ENCODE measurements at places on chromosomes 1 and 21. TPM values are rescaled to one million over a fixed set of nuclear protein-coding genes. Genes with fewer than 3 reads are reported as not detected.

- DNase-seq, result no peak
Measured at GRCh38 chr21:46092811-46093667, 4.9 kb upstream of the COL6A2 start.

- DNase-seq, result no peak
Measured at GRCh38 chr1:41622859-41623732, 138.6 kb upstream of the EDN2 start.

DNA sequence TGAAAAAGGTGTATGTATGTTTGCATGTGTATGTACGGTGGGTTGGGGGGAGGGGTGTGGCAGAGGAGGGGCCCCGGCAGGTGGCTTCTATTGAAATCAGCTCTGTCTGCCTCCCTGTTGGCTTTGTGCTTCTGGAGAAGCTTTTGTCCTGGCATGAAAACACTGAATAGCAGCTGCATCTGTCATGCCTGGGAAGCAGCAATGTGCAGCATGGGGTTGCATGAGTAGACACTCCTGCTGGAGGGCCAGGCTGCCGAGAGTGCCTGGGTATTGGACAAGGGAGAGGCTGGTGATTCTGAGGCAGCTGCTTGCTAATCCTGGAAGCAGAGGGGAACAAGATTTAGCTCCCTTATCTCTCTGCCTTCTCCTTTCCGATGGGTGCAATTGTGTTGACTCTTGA is 20.5 kb downstream of the MAPKAPK2 start:
- no peak for DNase-seq

DNA sequence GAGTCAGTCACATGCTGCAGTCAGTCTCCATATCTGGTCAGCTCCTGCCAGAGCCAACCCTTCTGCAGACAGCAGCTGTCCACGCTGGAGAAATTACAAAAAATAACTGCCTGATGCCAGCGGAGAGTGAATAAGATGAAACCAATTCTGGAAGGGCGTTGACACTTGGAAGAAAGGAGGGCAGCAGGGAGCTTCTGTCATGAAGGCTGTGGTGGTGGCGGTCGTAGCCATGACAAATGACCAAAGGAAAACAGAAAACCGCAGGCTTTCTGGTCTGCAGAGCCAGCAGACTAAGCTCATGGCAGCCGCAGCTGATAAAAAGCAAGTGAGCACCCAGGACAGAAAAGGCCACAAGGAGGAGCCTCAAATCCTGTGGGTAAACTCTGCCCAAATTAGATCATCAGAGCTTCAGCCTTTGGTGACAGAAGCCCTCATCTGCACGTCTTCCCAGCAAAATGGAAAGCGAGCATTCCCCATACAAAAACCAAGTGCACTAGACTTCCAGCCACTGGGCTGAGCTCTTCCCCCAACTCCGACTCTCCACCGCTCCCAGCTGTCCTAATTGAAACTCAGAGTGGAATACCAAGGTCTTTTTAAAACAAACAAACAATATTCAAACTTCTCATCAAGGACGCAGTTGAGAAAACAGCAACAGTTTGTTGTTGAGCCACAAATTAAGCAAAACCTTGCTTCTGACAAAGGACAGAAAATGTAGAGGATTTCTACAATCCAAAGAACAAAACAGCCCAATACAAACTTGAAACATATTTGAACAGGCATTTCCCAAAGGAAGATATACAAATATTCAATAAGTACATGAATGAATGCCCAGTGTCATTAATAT is 28.7 kb downstream of the RSPH1 start:
- peak; percentile 58 for DNase-seq

CASZ1 gene
- 3.9 TPM for total RNA-seq

DNA sequence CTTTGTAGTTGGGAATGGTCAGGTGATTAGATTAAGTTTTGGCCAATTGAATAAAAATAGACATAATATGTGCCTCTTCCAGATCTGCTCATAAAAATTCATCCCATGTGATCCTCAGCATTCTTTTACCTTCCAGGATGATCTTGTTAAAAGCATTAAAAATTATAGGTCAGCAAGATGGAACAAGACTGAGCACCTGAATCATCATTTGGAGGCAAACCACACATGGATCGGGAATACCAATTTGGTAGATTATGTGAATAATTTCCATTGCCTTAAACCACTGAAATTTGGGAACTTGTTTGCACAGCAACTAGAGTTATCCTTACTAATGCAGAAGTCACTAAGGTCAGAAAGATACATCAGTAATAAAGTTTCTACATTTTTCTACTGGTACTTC is 681.4 kb upstream of the ADGRL2 start:
- no peak for DNase-seq

DNA sequence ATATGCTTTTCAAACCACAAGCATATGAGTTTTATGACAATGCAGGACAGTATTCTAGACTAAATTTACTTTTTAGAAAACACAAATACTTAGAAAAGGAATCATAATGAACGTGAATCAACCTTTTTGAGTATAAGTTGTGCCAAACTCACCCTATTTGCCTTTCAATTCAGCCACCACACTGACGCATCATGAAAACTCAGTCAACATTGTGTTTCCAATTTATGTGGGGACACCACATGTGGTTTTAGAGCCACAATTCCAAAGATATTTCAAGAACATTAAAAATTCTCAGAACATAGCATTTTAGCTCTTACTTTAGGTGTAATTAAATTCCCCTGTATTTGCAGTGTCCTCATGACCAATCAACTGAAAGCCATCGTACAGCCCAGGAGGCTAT is 118.8 kb downstream of the PTBP2 start:
- DNase-seq, result no peak

DNA sequence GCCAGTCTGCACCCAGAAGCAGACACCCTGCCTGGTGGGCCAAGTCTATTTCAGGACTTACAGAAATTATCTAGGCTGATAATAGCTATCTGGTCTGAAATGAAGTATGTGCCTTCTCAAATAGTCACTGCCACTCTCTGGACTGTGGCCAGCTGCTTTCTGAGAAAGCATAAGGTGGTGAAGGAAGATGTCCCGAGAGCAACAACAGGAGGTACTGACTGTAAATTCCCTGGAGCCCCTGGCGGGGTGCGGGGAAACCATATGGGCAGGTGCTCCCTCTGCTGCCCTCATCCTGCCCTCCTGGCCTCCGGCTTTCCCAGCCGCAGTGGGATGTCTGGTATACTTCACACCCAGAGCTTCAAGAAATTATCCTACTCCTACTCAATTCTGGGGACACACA is 86.8 kb downstream of the TGFBR3 start:
- DNase-seq, result no peak

GRCh38 chr1:117826119-117826518 is 103.3 kb downstream of the GDAP2 start:
- no peak for DNase-seq

DNA sequence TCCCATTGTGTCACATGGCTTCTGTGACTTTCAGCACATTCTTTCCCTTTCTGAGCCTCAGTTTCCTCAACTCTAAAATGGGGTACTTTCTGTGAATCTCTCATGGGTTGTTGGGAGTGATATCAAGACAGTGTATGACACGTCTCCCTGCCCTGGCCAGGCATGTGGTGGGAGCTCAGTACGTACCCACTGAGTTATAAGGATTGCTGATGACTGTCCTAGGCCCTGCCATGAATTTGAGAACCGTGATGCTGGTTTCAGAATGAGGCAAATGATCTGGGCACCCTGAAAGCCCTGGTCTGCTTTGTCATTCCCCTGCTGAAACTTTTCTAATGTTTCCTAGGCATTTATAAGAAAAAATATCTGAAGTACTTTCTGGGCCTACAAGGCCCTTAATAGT is 3.6 kb downstream of the ZNF362 start:
- no peak for DNase-seq

ANXA9 gene
- 0.65 TPM for total RNA-seq

GRCh38 chr1:237383791-237384190 is 341.8 kb downstream of the RYR2 start:
- no peak for DNase-seq

PYCR2 gene
- total RNA-seq, result 181 TPM

APOBEC4 gene
- total RNA-seq, result not detected

DNA sequence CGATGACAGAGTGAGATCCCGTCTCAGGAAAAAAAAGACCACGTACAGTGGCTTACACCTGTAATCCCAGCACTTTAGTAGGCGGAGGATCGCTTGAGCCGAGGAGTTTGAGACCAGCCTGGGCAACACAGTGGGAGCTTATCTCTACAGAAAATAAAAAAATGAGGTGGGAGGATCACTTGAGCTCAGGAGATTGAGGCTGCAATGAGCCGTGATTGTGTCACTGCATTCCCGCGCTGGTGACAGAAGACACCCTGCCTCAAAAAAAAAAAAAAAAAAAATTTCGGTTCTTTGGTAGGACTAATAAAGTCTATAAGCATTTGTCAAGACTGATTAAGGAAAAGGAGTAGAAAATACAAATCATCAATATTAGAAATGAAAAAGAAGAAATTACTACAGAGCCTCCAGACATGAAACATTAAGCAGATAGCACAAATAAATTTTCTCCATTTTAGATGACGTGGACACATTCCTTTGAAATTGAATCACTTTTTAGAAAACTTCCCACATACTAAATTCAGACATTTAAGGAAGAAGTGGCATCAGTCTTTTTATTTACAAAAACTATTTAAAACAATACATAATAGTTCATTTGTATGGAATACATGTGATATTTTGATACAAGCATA is 30.4 kb downstream of the MORC3 start:
- no peak for DNase-seq

IRF6 gene
- total RNA-seq, result not detected

DNA sequence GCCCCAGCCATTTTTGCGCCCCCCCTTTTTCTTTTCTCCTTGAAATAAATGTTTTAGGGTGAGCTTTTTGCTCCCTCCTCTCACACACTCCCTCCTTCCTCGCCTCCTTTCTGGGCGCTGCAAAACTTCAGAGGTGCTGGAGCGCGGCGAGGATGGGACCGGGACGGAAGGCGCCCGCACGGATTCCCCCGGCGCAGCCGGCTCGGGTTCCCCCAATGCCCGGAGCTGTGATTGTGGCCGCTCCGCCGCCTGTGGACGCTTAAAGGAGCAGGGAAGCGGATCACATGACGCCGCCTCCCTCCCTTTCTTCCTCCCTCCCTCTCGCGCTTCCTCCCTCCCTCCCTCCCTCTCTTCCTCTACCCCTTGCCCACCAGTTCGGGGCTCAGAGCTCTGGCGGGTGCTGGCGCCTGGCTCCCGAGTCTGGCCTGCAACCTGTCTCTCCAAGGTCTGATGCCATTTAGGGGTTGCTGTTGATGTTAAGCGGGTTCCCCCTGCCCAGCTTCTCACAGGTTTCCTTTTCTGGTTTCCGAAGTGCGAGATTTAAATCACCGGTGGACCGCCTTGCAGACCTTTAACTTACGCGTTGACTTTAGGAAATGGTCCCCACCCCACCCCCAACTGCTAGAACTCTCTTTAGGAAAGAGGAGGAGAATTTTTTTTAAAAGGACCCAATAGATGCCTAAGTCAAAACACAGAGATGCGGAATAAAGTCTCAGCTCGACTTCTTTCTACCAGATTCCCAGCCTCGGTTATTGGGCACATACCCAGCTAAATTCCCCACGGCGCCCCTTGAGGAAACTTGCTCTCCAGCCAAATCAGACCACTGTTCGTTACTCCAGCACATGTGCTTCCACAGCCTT is at the start of gene WLS:
Gene WLS, minus strand, starts transcription at position 235 of the 860 bp plus-strand sequence. Its CDS starts 224 bp downstream, at position 11.
- DNase-seq, result no peak

- DNase-seq, result no peak
Measured at GRCh38 chr1:180312926-180313325, 82.9 kb downstream of the LHX4 start.

KDM5B gene
- total RNA-seq, result not detected

GRCh38 chr1:168640182-168640581 is 63.8 kb downstream of the XCL1 start:
- DNase-seq, result no peak

DNA sequence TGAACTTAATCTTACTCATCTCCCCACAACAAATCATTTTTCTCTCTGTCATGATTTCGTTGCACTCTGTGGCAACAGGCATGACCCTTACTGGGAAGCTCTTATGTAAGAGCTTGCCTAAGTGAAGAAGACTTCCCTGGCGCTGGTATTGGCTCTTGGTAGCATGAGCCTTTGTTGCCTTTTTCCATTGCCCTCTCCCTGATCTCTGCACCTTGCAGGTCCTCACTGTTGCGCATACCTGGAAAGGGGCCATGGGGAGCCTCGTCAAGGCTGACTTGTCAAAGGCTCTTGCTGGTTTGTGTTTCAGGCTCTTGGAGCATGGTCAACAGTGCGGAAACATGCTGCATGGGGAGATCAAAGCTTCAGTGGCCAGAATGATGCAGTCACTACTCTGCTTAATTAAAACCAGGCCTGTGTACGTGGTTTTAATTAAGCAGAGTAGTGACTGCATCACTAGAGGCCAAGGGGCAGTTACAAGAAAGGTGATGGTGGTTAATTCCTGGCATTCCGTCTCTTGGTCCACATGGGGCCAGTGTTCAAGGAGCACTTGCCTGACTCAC is 141.3 kb downstream of the SPATA46 start:
- DNase-seq, result no peak

PTPRU gene
- 3.3 TPM for total RNA-seq

DNA sequence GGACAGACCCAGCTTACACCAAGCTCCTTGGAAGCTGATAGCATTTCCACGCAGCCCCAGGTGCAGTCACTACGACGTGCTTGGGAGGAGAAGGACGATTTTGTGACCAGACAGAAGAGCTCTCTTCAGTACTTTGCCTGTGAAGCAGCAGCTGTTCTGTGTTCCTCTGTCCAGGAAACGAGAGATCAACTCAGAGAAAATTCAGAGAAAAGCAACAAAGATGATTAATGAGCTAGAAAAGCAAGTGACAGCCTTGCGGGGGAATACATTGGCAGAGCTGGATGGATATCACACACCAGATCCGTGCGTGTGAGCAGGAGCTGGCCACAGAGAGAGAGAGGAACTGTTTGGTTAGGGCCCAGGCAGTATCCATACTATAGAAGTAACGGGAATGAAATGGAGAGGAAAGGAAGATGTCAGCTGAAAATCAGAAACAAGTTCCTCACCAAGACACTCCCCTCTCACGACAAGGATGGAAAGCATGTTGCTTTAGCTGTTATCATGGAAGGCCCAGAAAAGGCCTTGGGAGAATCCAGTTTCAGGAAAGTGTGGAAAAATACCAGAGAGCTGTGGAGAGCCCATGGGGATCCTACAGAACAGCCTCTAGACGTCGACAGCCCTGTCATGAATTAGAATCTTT is 106.2 kb downstream of the TOMM20 start:
- no peak for DNase-seq

DNA sequence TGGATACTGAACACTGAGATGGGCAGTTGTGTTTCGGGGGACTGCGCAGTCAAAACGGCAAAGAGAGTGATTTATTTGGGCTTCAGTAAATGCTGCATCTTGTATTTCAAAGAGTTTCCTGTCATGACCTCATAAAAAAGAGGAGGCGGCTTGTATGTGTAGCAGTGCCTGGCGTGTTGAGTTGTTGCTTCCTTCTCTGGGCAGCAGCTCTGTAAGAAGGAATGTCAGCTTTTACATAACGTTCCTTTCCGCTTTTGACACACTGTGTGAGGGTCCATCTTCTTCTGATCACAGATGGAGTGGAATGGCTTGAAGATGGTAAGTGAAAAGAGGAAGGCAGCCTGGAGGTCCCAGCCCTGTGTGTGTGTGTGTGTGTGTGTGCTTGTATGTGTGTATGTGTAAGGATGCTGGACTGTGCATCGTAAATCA is 941 bp downstream of the ELAVL4 start:
- DNase-seq, result no peak

HSPA6 gene
- total RNA-seq, result 0.13 TPM

Data from OCI-LY7 (cell line).